ENCODE measurements at places on chromosomes 2 and 18.
A peak's percentile ranks its signal among the peaks of the same experiment; 100 is the strongest.

DNA sequence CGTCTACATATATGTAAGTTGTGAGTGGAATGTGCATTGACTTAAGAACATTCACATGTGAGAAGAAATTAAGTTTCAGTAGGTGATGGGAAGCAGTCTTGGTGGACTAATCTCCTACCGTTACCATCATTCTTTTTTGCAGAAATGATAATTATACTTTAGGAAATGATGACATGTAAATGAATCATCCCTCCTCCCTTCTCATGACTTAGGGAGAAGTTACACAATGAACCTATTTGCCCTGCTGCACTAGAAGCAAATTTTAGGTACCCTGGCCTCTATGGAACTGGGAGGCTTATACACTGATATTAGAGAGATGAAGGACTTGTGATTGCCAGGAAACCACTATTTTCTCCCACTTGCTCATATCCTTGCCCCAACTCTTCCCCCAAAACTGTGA is 214.2 kb downstream of the CALCRL start:
- DNase-seq = no peak

GRCh38 chr18:44759925-44760342 is 79.2 kb downstream of the SETBP1 start:
- no peak for DNase-seq

- DNase-seq = peak; percentile 62
Observed at GRCh38 chr2:223837287-223838061, at the start of gene AP1S3. Gene AP1S3, minus strand, starts transcription at chr2:223837582. Its CDS starts 132 bp downstream, at chr2:223837450.

DNA sequence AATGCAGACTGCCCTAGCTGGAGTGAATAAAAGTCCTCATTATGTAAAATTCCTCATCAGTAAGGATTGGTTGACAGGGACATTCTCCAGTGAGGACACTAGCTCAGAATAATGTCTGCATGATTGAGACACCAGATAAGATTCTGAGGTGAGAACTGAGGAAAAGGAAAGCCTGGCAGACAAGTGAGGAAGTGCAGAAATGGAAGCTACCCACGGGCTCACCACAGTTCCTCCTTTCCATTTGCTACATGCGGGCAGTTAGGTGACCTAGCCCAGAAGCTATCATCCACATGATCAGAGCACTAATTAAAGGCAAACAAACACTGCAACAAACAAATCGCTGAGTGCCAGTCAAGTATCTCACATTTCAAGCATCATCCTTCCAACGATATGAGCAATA is 27.7 kb downstream of the NETO1 start:
- no peak for DNase-seq

GRCh38 chr2:120499784-120500495 is 154.0 kb downstream of the INHBB start:
- no peak for DNase-seq

- DNase-seq = no peak
Observed at GRCh38 chr18:63924551-63924950, 16.8 kb downstream of the SERPINB10 start.

- no peak for DNase-seq
Observed at GRCh38 chr18:10353791-10354190, 100.6 kb upstream of the APCDD1 start.

DNA sequence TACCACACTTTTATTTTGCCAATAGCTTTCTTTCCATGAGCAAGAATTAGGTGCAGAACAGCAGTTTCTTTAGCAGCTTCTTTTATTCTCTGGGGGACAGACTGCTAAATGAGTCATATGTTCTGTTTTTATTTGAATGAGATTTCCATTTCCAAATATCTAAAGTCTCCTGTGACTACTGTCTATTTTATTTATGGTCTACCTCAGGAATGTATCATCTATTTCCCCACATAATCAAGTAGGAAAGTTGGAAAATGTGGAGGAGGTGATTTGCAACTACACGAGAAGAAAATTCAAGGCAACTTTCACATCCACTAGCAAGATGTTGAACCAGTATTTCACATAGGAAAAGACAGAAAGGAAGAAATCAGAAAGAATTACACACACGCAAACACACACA is 139.9 kb upstream of the MEX3C start:
- DNase-seq = no peak

DNA sequence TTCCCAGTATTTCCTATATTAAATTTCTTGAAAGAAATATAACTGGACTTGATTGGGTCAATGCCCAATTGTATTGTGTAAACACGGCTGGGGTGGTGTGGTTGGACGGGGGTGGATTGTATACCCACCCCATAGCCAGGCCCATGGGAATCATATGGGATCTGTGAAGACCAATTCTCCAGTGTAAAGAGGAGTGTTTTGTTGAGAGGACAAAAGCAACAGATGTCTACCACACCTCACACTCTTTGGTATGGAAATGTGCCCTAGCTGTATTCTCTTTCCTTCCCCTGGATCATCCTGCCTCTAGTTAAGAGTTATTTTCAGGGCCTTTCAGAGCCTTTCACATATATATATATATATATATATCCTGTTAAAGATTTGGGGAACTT is 57.5 kb upstream of the TGIF1 start:
- DNase-seq = no peak

- no peak for DNase-seq
Observed at GRCh38 chr2:147632198-147632597, 212.6 kb upstream of the ACVR2A start.

DNA sequence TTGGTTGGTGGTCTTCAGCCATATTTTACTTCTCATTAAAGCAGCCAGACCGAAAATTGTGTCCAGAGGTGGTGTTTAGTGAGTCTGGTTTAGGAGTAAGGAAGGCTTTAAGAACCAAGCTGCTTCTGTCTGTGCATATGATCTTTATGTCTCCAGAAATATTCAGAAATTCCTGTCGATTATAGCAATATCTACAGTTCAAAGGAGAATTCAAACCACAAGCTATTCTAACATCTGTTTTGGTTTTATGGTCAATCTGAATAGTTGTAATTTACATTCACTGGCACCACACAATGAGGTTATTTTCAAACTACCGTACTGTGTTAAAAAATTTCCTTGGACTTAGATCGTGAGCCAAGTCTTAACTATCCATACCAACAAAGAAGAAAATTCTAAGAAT is 11.3 kb downstream of the UPP2 start:
- no peak for DNase-seq

DNA sequence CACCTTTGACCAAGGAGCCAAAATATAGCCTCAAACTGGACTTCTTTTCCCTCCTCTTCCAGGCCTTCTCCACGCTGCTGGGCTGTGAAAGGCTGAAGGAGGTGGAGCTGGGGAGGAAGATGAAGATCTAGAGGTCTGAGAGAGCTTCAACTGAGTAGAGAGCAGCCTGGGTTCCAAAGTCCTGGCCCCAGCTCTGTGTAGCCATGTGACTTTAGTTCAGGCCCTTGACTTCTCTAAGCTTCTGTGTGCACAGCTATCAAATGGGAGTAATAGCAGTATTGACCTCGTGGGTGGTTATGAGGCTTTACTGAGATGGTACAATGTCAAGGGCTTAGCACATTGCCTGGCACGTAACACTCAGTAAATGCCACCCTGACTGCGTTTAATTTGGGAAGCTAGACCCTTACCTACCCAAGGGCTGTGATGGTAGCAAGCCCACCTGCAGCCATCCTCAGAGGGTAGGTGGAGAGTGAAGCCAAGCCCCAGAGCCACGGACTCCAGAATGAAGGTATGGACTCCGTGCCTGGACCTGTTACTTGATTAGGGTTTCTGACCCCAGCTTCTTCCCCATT is 38.4 kb downstream of the SERTAD2 start:
- DNase-seq = no peak

DNA sequence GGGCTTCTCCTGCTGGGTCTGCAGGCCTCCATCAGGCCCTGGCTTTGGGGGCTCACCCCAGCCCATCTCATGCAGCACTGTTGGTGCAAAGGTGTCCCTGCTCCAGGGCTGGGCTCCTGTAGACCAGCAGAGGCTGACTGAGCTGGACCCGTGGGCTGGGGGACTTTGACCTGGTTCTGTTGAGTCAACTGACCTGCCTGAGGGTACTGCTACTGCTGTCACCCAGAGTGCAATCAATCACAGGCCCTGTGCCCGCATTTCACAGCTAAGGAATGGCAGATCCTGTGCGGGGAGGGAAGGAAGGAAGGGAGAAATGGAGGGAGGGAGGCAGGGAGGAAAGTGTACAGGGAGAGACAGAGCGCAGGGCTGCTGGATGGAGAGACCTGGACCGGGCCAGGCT is 136.8 kb downstream of the TPO start:
- no peak for DNase-seq

GRCh38 chr2:145530653-145531052 is 1010.7 kb upstream of the ZEB2 start:
- no peak for DNase-seq

GRCh38 chr18:35755369-35755768 is 173.8 kb downstream of the GALNT1 start:
- no peak for DNase-seq

- DNase-seq = no peak
Observed at GRCh38 chr2:115739574-115739973, 1297.1 kb downstream of the DPP10 start.

- no peak for DNase-seq
Observed at GRCh38 chr2:8116661-8117060, 565.2 kb upstream of the ID2 start.

- no peak for DNase-seq
Observed at GRCh38 chr2:167924556-167924955, 322.8 kb downstream of the STK39 start.

- DNase-seq = peak; percentile 55
Observed at GRCh38 chr18:77062518-77063003, 70.0 kb downstream of the MBP start.

DNA sequence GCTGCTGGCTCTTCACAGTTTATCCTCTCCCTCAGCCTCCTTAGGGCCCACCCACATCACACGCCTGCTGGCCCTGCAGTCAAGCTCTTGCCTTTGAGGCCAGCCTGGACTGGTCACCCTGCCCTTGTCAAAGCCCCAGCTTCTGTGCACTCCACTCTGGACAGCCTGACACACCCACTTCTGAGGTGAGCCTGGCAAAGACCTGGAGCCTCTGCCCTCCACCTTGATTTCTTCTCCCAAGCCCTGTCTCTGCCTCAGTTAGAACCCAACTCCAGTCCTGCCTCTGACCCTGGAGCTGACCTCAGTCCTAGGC is 37.0 kb upstream of the TAF1B start:
- DNase-seq = no peak

- no peak for DNase-seq
Observed at GRCh38 chr2:204024503-204024902, 87.9 kb downstream of the ICOS start.

DNA sequence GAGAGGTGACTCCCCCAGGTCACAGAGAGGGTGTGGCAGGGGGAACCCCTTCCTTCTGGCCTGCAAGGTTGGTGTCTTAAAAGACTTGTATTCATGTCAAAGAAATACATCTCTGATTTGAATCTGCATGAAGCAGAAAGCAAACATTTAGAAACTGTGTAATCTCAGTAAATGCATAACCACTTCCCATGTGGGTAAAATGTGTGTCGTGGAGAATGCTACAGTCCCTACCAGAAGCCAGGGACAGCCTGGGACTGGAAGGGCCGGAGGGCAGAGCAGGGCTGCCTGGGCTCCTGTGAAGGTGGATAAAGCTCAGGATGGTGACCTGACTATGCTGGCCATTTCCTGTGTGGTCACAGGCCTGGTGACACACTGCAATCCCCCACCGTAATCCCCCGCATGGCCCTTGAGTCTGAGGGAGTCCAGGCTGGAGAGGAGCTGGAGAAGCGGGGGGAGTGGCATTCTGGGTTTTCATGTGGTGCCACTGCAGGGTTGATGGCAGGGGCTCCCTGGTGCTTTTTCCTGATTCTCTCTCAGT is 102.2 kb downstream of the LRRC30 start:
- DNase-seq = no peak

- no peak for DNase-seq
Observed at GRCh38 chr2:60515721-60516226, 37.7 kb downstream of the BCL11A start.

DNA sequence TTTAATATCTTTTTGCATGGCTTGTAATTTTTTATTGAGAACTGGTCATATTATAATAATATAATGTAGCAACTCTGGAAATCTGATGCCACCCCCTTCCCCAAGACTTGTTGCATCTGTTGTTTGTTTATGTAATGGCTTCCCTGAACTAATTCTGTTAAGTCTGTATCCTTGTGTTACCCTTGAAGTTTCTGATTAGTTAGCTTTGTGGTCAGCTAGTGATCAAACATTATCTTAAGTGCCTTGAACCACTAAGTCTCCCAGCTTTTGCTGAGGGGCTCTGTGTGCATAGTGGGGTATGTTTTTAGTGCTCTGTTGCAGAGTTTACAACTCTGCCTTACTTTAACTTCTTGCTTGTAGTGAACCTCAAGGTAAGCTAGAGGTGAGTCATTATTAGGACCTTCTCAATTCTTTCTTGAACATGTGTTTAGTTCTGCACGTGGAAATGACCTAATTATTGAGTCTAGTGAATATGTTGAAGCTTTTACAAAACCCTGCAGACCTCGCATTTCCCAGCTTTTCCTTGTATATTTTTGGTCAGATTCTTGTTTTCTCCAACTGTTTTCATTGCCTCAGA is 24.8 kb downstream of the SMCHD1 start:
- DNase-seq = no peak

DNA sequence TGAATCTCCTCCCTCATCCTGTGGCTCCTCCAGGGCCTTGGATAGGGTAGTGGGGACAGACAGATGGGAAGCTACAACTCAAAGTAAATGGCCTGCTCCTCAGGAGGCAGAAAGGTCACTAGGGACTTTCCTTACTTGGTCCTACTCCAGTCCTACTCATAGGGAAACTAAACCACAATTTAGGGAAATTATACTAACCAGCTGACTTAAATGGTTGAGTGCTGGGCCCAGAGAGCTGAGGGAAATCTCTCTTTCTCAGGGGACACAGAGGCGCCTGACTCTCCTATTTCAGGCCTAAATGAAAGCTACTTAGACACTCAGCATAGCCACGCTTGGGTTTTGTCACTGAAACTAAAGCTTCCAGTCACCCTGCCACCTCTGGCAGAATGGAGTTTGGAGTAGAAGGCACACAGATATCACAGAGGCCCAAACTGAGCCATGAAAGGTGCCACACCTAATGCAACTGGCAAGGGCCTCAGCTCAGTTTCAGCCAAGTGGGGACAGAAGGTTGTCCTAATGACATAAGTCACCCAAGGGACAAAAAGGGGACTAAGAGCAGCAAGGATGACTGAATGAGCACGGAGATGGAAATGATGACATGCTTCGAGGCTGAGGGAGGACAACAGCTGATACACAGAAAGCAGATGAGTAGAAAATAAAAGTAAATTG is 24.0 kb downstream of the CERKL start:
- no peak for DNase-seq

DNA sequence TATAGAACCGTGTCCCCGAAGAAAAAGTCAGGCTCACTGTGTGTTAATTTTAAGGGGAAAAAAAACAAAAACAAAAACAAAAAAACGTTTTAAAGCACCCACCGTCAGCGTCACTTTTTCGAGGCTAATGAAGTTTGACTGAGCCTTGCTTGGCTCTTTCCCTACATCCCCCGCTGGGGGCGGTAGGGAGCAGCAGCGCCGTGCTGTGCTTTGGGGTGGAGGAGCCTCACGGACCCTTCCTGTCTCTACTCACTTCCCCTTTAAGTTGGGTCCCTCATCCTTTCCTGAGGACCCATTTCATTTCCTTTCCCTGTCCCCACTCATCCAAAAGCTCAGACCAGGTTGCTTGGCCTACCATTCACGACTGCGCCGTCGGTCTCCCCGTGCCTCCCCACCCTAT is 82.8 kb upstream of the RPL31 start:
- DNase-seq = no peak

All from T-helper 9 cell (primary cell).